ENCODE measurements at places on chromosomes 4 and X. TPM values are rescaled to one million over a fixed set of nuclear protein-coding genes. Genes with fewer than 3 reads are reported as not detected.

Gene SPACA5
- not detected for total RNA-seq

Gene FAM241A
- total RNA-seq: 8.2 TPM

DNA sequence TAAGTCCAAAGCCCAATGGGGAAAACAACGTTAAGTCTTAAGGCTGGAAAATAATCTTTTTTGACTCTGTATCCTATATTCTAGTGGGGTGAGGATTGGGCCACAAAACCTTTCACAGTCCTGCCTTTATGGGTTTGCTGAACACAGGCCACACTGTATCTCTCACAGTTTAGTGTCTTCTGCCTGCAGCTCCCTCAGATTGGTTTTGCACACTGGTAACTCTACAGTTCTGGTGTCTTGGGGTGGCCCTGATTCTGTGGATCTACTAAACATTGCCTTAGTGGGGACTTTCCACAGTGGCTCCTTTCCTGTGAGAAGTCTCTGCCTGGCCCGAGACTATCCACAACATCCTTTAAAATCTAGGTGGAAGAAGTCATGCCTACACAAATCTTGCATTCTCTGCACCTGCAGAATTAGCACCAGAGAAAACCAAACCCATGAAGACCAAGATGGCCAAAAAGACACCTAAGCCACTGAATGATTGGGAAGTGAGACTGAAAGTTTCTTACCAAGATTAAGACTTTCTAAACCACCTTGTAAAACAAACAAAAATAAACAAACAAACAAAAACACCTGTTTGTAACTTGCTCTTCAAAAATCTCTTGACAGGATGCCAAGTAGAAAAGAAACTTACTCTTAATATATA, 150.4 kb upstream of the PCDH10 start:
- DNase-seq: no peak
- no peaks in the 10 kb centered on the region for H3K27me3 ChIP-seq
- H3K36me3 ChIP-seq: no peaks in the 10 kb centered on the region
- H3K4me3 ChIP-seq: no peak overlapping the region
- H3K4me1 ChIP-seq: peaks cover 10% of the 10 kb centered on the region

- peaks cover 45% of the 10 kb centered on the region for H3K36me3 ChIP-seq
- DNase-seq: no peak
- H3K4me1 ChIP-seq: no peaks in the 10 kb centered on the region
- no peak overlapping the region for H3K27ac ChIP-seq
- no peak overlapping the region for H3K4me3 ChIP-seq
Measured at GRCh38 chr4:878796-879728, 53.1 kb downstream of the GAK start.

- no peaks in the 10 kb centered on the region for H3K36me3 ChIP-seq
- no peak overlapping the region for H3K4me3 ChIP-seq
Measured at GRCh38 chrX:38206036-38206435, 14.6 kb downstream of the SRPX start.
